ENCODE measurements at places on chromosomes 16 and 17.

GRCh38 chr17:7133424-7133823 is 18.8 kb upstream of the ASGR2 start:
- DNase-seq: no peak

- no peak for DNase-seq
Measured at GRCh38 chr17:35934760-35935159, 4.2 kb upstream of the RDM1 start.

- DNase-seq: no peak
Measured at GRCh38 chr17:28747051-28747691, 3.4 kb downstream of the TRAF4 start.

DNA sequence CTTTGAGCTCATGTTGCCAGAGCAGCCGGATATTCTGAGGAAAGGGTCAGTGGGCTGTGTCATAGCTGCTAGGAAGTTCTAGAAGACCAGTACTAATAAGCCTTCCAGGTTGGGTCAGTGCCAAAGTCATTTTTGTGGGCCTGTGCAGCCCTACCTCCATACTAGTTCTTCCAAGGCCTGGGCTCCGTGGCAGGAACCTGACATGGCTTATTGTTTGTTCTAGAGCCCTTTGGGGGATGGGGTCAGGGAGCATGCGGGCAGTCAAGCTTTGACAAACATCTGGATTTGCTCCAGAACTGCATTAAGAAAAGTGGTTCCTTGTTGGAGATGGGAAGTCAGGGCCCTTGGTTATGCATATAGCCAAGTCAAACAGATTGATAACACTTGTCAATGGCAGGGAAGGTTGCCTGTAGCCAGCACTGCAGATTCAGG is 7.6 kb downstream of the ALKBH5 start:
- DNase-seq: no peak

- DNase-seq: no peak
Measured at GRCh38 chr16:31327646-31328225, 27.2 kb upstream of the ITGAX start.

DNA sequence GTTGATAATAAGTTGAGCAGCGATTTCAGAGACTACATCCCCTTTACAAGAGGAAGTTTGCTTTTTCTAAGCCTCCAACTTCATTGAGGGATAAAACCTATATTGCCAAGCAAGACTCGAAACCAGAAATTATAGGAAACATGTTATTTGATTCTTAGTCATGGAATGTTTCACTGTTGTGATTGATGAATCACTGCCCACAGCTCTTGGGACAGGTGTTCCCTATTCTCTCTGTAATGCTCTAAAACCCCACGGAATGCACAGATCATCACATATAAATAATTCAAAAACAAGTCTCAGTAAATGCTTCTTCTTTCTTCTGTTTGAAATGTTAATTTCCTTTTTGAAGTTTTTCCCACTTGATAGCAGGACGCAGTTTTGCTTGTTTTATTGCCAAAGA is 809.5 kb upstream of the GOT2 start:
- DNase-seq: no peak
